ENCODE measurements at places on chromosomes 16 and 17. TPM values are rescaled to one million over a fixed set of nuclear protein-coding genes. Genes with fewer than 3 reads are reported as not detected.

Gene TEDC2
- 45.4 TPM for total RNA-seq

Gene AGRP
- total RNA-seq = not detected

Gene DUSP3
- total RNA-seq = 16.9 TPM

DNA sequence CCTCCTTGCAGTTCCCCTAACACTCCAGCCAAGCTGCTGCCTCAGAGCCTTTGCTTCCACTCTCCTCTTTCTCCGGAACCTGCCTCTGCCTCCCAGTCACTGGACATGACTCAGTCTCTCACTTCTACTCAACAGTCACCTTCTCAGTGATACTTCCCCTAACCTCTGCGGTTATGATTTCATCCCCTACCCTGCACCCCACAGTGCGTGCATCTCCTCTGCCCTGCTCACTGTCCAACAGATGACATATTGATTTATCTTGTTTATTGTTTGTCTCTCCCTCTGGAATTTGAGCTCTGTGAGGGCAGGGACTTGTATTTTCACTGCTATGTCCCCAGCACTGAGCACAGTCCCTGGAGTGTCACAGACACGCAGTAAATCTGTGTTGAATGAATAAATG lies 100.7 kb downstream of the CYLD start:
- H3K4me3 ChIP-seq = peak overlapping the region; percentile 8
- peaks cover 3% of the 10 kb centered on the region for H3K4me1 ChIP-seq
- DNase-seq = peak; percentile 8
- H3K27me3 ChIP-seq = no peaks in the 10 kb centered on the region

DNA sequence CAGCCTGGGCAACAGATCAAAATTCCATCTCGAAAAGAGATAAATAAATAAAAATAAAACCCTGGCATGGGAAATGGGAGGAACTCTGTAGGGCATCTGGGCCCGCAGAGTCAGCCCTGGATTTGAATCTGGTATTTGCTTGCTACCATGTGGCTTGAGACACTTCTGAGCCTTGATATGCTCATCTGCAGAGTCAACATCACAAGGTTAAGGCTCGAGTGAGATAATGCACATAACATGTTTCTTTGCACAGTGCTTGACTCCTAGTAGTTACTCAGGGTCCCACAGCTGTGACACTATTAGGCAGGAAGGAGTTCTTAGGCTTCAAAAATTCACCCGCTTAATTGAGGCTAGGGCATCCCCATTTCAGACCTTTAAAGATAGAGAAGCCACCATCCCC lies 21.3 kb downstream of the CDK5RAP3 start:
- no peak overlapping the region for H3K27ac ChIP-seq
- H3K27me3 ChIP-seq = no peaks in the 10 kb centered on the region
- peaks cover 5% of the 10 kb centered on the region for H3K4me1 ChIP-seq
- no peak overlapping the region for H3K4me3 ChIP-seq

GRCh38 chr16:78407191-78407590 lies 307.7 kb downstream of the WWOX start:
- no peaks in the 10 kb centered on the region for H3K4me1 ChIP-seq
- peaks cover 12% of the 10 kb centered on the region for H3K36me3 ChIP-seq
- no peak overlapping the region for H3K4me3 ChIP-seq
- no peaks in the 10 kb centered on the region for H3K27me3 ChIP-seq

GRCh38 chr17:19369846-19370492 lies 7.4 kb upstream of the B9D1 start:
- H3K27me3 ChIP-seq = no peaks in the 10 kb centered on the region
- peaks cover 6% of the 10 kb centered on the region for H3K36me3 ChIP-seq
- H3K27ac ChIP-seq = no peak overlapping the region
- no peak overlapping the region for H3K4me3 ChIP-seq

DNA sequence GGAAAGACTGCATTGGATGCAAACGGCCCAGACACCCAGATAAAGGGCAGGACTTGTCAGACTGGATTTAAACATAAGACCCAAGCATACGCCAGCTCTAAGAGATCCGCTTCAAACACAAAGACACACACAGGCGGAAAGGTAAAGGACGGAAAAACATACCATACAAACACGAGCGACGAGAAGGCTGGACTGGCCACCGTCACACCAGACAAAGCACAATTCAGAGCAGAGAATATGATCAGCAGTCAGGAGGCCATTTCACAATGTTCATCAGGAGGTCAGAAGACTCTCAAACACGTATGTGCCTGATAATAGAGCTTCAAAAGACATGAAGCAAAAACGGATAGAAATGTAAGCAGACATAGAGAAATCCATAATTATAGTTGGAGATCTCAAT lies 84.9 kb upstream of the GNG13 start:
- no peak for DNase-seq
- H3K4me3 ChIP-seq = no peak overlapping the region
- no peaks in the 10 kb centered on the region for H3K27me3 ChIP-seq
- no peaks in the 10 kb centered on the region for H3K4me1 ChIP-seq
- H3K36me3 ChIP-seq = no peaks in the 10 kb centered on the region
- H3K27ac ChIP-seq = no peak overlapping the region

- H3K4me3 ChIP-seq = no peak overlapping the region
- no peaks in the 10 kb centered on the region for H3K36me3 ChIP-seq
- no peak for DNase-seq
These were observed 90.4 kb downstream of the RBFOX3 start for GRCh38 chr17:79520167-79521165.

DNA sequence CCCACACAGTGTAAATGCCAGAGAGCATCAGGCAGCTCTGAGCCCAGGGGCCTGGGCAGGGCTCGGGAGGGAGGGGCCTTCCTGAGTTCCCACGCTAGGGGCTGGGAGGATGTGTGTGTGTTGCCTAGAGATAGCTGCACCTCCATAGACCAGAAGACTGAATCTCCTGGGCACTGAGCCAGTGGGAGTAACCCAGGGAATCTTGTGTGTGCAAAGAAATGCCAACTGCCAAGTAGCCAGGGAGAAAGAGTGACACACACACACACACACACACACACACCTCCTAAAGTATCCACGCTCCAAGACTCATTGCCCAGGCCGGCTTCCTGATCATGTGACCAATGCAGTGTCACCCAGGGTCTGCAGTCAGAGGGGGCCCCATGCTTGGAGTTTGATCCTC lies 166.2 kb upstream of the RPL38 start:
- no peak overlapping the region for H3K4me3 ChIP-seq
- no peak for DNase-seq
- no peak overlapping the region for H3K27ac ChIP-seq
- no peaks in the 10 kb centered on the region for H3K36me3 ChIP-seq

DNA sequence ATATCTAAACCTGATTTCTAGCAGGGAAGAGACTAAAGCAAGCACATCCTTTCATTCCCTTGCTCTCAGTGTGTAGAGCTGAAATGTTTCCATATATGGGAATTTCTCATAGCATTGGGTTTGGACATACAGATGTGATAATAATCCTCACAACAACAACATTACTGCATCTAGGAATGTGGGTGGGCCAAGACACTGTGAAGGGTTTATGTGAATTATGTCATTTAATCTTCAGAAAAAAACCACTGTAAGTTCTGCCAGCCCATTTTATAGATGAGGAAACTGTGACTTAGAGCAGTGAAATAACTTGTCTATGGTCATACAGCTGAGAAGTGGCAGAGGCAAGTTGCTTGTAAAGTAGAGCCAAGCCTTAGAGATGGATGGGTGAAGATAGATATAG lies 5.2 kb downstream of the OMG start:
- peaks cover 11% of the 10 kb centered on the region for H3K36me3 ChIP-seq
- no peak overlapping the region for H3K4me3 ChIP-seq
- no peak for DNase-seq
- no peak overlapping the region for H3K27ac ChIP-seq
- no peaks in the 10 kb centered on the region for H3K27me3 ChIP-seq

GRCh38 chr17:33038740-33039139 lies 47.1 kb downstream of the SPACA3 start:
- H3K4me3 ChIP-seq = no peak overlapping the region
- peak; percentile 90 for DNase-seq
- no peaks in the 10 kb centered on the region for H3K4me1 ChIP-seq
- H3K36me3 ChIP-seq = no peaks in the 10 kb centered on the region

GRCh38 chr17:2860045-2860444 lies 63.8 kb downstream of the RAP1GAP2 start:
- no peaks in the 10 kb centered on the region for H3K27me3 ChIP-seq
- no peak overlapping the region for H3K4me3 ChIP-seq
- DNase-seq = no peak
- peaks cover 3% of the 10 kb centered on the region for H3K36me3 ChIP-seq
- H3K4me1 ChIP-seq = peaks cover 6% of the 10 kb centered on the region
- H3K27ac ChIP-seq = no peak overlapping the region

DNA sequence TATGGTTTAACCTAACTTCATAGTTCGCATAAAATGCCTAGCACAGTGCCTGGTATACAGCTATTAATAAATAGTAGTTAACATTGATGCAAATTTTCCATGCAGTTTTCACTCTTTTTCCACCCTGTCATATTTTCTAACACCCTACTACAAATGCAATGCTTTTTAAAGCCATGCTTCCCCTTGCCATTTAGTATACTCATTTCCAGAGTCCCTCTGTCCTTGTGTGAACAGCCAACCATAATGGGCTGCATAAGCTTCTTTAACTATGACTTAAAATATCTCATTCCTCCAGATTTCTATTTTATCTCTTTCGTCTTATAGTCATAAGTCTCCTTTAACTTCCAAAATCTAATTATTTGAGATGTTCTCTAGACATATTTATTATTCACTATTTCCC lies 284.1 kb downstream of the GRIN2A start:
- no peak for DNase-seq
- no peaks in the 10 kb centered on the region for H3K27me3 ChIP-seq
- no peaks in the 10 kb centered on the region for H3K36me3 ChIP-seq
- no peak overlapping the region for H3K4me3 ChIP-seq

DNA sequence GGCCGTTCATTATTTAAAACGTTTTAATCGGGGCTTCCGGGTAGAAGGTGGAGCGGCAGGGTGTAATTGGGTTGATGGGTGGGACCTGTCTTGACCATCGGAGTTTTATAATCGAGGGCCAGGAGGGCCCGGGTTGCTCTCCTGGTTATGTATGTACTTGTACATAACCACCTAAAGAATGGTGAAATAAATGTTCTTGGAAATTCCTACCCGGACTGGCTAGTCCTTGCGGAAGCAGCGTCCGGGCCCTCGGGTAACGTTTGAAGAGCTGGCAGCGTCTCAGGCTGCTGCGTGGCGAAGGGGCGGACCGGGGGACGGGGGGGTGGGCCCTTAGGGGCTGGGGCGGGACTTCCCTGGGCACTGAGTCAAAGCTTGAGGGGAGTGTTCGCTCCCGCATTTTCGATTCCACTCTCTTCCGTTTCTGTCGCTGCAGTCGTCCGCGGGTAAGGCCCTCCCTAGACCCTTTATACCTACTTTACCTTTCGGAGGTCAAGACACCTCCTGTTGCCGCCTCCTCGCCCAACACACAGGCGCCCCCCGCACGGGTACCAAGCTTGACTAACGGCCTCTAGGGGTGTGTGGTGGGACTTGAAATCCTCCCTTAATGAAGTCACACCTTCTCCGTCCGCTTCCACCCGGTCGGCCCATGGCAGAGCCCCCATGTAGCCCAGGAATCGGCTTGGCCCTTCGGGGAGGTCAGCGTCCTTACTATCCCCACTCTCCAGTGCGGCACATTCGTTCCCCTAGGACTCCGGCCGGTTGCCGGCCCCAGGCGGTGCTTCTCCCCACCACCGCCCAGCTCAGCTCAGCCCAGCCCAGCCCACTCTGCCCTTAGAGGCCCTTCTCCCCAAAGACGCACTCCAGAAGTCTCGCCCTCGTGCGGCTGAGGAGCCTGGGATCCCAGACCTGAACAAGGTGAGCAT lies at the start of gene TMEM106A:
Gene TMEM106A (plus strand): TSS at position 396 of the 923 bp plus-strand sequence. CDS start 1,167 bp downstream, outside the sequence.
- no peaks in the 10 kb centered on the region for H3K27me3 ChIP-seq
- no peak within 1 kb of the TSS for H3K27ac ChIP-seq
- H3K4me3 ChIP-seq = peak within 1 kb of the TSS; percentile 91
- peak; percentile 89 for DNase-seq
- peaks cover 16% of the 10 kb centered on the region for H3K36me3 ChIP-seq

DNA sequence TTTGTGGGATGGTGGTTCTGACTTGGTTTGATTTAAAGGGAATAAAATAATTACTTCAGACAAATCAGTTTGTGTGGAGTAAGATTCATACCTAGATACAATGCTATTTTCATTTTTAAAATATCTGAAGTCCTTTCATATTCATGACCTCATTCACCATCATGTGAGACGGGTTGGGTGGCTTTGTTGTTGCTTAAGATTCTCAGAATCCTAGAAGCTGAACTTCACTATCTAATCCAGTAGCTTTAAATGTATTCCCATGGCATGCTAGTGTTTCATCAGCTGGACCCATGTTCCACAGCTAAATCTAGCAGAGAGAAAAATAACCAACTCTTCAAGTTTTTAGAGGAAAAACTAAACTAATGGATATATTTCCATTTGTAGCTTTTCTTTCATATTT lies 2.7 kb upstream of the AMFR start:
- H3K36me3 ChIP-seq = peaks cover 21% of the 10 kb centered on the region
- no peaks in the 10 kb centered on the region for H3K27me3 ChIP-seq
- H3K4me1 ChIP-seq = peaks cover 3% of the 10 kb centered on the region
- H3K27ac ChIP-seq = no peak overlapping the region
- DNase-seq = no peak

GRCh38 chr17:66281661-66282369 lies 20.6 kb upstream of the PRKCA start:
- no peak overlapping the region for H3K4me3 ChIP-seq
- no peaks in the 10 kb centered on the region for H3K4me1 ChIP-seq
- H3K27me3 ChIP-seq = no peaks in the 10 kb centered on the region
- no peak for DNase-seq
- H3K27ac ChIP-seq = no peak overlapping the region

DNA sequence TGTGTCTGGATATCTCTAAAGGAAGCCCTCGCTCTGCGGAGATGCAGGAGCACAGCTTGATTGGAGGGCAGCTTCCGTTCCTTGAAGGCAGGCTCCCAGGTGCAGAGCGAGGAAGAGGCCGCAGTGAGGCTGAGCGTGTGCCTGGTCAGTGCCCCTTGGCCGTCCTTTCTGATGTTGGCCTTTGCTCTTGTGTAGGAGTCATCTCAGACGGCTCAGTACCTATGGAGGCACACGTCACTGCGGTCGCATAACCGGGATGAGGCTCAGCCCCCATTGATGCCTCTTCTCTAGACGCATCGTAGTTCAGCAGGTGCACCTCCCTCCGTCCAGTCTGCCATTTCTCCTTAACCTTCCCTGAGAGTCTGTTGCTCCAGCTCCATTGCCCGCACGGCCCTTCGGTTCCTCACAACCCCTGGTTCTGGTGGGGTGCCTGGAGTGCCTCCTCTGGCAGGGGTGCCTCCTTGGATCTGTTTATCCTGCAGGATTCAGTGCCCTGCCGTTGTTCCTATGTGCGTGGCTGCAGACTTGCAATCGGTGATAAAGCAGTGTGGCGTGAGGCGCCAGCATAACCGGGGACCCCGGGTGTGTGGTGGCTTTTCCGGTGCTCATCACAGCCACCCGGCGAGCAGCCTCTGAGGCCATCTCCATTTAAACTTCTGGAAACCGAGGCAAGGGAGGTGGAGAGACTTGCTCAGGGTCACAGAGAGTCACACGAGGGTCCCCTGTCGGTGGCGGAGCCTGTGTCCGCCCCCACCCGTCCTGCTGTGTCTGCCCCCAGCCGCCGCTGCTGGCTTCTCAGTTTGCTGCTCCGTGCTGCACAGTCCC lies 188.8 kb upstream of the CHMP6 start:
- H3K27ac ChIP-seq = no peak overlapping the region
- H3K36me3 ChIP-seq = peaks cover 14% of the 10 kb centered on the region
- DNase-seq = peak; percentile 29
- no peak overlapping the region for H3K4me3 ChIP-seq
- H3K27me3 ChIP-seq = no peaks in the 10 kb centered on the region
- no peaks in the 10 kb centered on the region for H3K4me1 ChIP-seq

GRCh38 chr17:77363821-77364361 lies 223.1 kb downstream of the SEC14L1 start:
- DNase-seq = peak; percentile 29
- H3K36me3 ChIP-seq = peaks cover 4% of the 10 kb centered on the region
- peaks cover 6% of the 10 kb centered on the region for H3K4me1 ChIP-seq
- H3K27me3 ChIP-seq = no peaks in the 10 kb centered on the region
- no peak overlapping the region for H3K4me3 ChIP-seq

All from H9 (cell line).